ENCODE measurements at places on chromosomes 1 and 21. TPM values are rescaled to one million over a fixed set of nuclear protein-coding genes. Genes with fewer than 3 reads are reported as not detected.

Gene TBX19
- 1.8 TPM for total RNA-seq

Gene SMPDL3B
- total RNA-seq, result not detected

Gene AGMAT
- 4.6 TPM for total RNA-seq

Gene HSPB7
- not detected for total RNA-seq

Gene HAO2
- total RNA-seq, result not detected

Gene GREM2
- total RNA-seq, result 0.28 TPM

Gene PLEKHN1
- 0.69 TPM for total RNA-seq

Gene PHF13
- total RNA-seq, result 4.9 TPM

Gene PAPPA2
- total RNA-seq, result not detected

Gene COL24A1
- total RNA-seq, result 0.25 TPM

- DNase-seq, result peak; percentile 29
These were observed 4.4 kb downstream of the NME7 start for GRCh38 chr1:169363046-169363730.

DNA sequence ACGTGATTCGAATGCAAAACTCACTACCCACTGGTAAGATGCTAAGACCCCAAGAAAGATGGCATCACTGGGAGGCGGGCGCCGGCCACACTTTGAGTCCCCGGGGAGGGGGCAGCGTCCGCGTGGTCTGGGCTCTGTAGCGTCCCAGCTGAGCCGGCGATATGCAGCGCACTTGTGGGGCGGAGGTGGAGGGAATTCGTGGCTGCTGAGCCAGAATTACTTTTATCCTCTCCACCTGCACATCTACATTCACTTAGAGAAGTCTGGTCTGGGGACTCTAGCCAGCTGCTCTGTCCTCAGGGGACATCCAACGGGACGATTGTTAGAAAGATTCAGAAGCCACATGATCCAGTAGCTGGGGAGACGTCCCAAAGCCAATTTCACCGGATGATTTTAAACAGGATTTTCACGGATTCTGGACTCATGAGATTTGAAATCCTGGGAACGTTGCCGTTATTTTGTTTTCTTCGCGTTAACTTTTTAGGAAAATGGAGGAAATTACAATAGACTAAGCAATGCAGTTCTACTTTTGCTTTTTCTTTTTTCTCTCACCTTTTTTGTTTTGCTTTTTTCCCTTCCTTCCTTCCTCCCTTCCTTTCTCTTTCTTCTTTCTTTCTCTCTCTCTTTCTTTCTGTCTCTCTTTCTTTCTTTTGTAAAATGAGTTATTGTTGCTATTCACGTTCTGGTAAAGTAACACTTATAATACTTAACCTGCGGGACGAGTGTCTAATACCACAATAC is 1.3 kb downstream of the JAM2 start:
- DNase-seq, result no peak

DNA sequence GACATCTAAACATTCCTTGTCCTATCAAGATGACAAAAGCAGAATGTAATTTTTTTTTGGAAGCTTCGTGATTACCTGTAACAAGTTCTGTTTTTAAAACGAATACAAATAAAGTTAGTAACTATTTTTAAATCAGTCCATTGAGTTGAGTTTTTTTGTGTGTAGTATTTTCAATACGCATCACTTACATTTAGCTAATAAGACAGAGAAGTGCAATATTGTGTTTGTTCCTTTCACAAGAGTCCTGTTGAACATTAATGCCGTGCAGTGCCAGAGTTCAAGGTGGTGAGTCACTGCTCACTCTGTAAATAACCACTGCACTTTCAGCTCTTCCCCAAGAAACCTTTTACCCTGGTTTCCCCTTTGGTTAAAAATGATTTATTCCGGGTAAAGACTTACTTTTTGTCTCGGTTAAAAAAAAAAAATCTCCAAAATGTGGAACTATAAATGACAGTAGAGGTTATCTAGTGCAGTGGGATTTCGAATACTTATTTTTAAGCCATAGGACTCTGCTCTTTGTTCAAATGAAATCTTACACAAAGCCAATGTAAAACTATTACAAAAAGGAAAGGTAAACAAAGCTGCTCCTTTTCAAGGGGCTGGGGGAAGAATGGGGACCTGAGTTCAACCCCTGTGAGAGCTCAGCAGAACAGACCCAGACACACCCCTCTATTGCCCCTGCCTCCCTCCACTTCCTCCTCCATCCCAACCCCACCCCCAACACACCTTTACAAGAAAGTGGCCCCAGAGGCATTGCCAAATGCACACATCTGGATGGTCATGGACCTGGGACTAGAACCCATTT is 14.8 kb upstream of the NCMAP start:
- DNase-seq, result peak; percentile 48

GRCh38 chr1:40625076-40625475 is 40.4 kb downstream of the RIMS3 start:
- no peak for DNase-seq

- DNase-seq, result no peak
These were observed 280.7 kb downstream of the LMX1A start for GRCh38 chr1:165075725-165076370.

GRCh38 chr21:35467566-35467965 is 418.5 kb upstream of the RUNX1 start:
- DNase-seq, result no peak

GRCh38 chr1:199495432-199495831 is 532.1 kb upstream of the NR5A2 start:
- no peak for DNase-seq

- no peak for DNase-seq
These were observed 89.3 kb downstream of the HMCN1 start for GRCh38 chr1:185823467-185823866.

- DNase-seq, result no peak
These were observed 356.3 kb upstream of the PRMT6 start for GRCh38 chr1:106700211-106700610.

- DNase-seq, result no peak
These were observed 66.5 kb downstream of the PLXNA2 start for GRCh38 chr1:208177656-208178055.

GRCh38 chr1:169308313-169309039 is 59.1 kb downstream of the NME7 start:
- no peak for DNase-seq

GRCh38 chr1:85604298-85604997 is 23.9 kb downstream of the CCN1 start:
- DNase-seq, result no peak

DNA sequence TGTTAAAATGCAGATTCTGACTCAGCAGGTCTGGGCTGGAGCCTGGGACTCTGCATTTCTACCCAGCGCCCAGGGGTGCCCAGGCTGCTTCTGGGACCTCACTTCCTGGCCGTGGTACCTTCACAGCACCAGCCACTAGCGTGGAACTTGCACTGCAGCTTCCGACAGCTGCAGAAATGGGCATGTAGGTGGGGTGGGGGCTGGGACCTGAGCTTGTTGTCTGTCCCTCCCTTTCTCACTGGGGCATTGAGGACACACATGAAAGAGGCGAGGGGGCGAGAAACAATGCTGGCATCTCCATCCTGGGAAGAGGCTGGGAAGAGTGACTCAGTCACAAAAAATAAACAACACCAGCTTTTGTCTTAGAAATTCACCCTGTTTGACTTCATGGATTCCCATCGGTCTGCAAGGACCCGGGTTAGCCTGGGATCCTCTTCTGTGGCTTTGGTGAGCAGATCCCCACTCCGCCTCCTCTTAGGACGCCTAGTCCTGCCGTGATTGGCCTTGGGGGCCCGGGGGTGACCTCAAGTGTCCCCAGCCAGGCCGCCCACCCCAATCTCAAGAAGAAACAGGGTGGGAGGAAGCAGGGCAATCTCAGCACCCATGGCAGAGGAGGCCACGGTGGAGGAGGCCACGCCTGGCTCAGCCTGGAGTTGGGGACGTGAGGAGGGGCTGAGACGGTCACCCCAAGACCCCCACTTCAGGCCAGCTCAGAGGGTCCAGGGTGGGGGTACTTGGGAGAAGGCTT is 29.9 kb upstream of the POFUT2 start:
- no peak for DNase-seq

DNA sequence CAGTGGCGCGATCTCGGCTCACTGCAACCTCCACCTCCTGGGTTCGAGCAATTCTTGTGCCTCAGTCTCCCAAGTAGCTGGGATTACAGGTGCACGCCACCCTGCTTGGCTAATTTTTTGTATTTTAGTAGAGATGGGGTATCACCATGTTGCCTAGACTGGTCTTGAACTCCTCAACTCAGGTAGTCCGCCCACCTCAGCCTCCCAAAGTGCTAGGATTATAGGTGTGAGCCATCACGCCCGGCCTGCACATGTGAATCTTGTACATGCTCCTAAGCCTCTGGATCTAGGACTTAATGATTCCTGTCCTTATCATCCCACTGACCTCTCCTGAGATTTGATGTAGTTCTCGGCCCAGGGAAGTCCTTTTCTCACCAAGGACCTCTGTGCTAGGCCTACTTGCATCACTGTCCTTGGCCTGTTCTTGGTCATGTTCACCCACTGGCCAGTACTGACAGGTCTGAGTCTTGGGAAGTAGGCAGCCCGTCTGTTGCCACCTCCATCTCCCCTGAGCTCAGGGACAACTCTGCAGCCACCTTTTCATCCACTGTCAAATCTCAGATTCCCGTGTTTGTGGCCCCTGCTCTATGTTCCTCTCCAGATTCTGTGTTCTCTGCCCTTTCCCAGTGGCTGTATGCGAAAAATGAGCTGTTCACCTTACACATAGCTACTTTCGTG is 9.4 kb downstream of the HYI start:
- DNase-seq, result no peak

- no peak for DNase-seq
These were observed 369.9 kb downstream of the SETD4 start for GRCh38 chr21:35690436-35690835.

GRCh38 chr1:172180501-172181285 is 239.8 kb upstream of the C1orf105 start:
- DNase-seq, result peak; percentile 11
